Muscle of leg (tissue), 16 donors: ENCODE measurements at places on chromosomes 3 and 15.

DNA sequence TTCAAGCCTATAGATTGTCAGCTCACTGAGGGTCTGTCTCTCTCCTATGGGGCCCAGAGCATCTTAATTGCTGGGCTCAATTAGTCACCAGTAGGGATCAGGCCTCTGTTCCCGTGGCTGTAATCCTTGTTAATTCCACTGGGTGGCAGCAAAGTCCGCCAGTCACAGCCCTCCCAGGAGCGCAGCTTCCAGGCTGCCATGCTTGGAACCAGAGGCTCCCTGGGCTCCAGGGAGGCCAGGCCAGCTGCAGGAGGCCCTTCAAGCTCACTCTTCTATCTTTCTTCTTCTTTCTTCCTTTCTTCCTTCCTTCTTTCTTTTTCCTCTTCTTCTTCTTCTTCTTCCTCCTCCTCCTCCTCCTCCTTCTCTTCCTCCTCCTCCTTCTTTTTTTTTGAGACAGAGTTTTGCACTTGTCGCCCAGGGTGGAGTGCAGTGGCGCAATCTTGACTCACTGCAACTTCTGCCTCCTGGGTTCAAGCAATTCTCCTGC, 14.4 kb downstream of the RNU5B-1 start:
- peak; percentile 90 for DNase-seq

GRCh38 chr3:49793486-49794085, 6.1 kb downstream of the CDHR4 start:
- DNase-seq = no peak

- DNase-seq = no peak
Observed at GRCh38 chr3:126466886-126467610, 8.6 kb downstream of the ZXDC start.

DNA sequence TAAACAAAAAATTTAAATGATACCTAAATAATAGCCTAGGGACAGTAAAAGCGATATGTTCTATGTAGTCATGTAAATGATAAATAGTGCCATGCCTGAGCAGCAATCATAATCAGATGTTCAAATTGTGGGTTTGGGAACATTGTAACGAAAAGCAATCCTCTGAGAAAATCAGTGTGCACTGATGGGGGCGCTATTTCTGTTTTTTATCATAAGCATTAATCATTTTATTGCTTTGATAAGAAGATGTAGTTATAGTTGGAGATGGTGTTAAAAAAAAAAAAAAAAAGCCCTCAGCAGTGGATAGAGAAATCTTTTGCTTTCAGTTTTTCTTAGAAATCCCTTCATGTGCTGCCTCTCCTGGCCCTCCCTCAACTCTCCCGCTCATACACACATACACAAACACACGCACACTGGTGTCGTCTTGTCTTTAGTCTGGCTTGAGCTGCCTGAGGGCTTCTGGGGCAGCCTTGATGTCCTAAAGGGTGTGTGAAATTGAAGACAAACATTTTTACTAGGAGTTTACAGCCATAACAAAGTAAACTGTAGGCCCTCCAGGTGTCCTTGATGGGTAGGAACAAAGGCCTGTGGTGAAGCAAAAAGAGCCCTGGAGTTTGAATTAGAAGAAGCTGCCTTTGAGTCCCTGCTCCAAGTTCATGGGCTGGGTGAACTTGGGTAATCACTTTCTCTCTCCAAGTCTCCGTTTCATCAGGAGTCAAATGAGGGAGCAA, 428.1 kb downstream of the SOX2 start:
- no peak for DNase-seq

GRCh38 chr15:69751147-69751546, 298.5 kb downstream of the RPLP1 start:
- DNase-seq = no peak

- DNase-seq = no peak
Observed at GRCh38 chr15:75677465-75678323, 30.0 kb downstream of the SNX33 start.

GRCh38 chr15:75107908-75108838, 84.8 kb downstream of the PPCDC start:
- DNase-seq = peak; percentile 36

GRCh38 chr3:50171540-50172301, 16.6 kb downstream of the SEMA3F start:
- peak; percentile 75 for DNase-seq

DNA sequence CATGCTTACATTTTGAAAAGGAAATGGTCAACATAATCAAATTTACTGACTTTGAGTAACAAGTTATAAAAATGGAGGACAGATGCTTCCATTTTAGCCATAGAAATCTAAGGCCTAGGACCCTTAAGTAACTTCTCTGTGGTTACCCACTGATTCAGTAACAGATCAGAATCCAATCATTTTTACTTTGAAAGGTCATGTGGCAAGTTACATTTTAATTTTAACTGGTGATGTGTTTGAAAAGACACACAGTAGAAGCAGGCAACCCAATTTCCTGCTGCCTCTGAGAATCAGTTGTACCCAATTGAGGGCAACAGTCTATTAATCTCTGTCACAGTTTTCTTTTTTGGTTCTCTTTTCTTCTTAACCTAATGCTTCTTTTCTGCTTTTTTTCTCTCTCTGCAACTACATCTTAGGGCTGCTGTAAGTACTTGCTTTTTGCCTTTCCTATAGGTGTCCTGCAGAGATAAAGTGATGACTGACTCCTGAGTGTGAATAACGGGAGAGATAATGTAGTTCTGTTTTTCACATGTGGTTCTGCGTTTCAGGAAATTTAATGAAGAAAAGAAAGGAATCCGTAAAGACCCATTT, 3.3 kb downstream of the ZWILCH start:
- no peak for DNase-seq

GRCh38 chr15:64622410-64623260, 152.8 kb downstream of the RBPMS2 start:
- no peak for DNase-seq

GRCh38 chr3:68631850-68632545, 300.3 kb downstream of the TAFA4 start:
- no peak for DNase-seq

DNA sequence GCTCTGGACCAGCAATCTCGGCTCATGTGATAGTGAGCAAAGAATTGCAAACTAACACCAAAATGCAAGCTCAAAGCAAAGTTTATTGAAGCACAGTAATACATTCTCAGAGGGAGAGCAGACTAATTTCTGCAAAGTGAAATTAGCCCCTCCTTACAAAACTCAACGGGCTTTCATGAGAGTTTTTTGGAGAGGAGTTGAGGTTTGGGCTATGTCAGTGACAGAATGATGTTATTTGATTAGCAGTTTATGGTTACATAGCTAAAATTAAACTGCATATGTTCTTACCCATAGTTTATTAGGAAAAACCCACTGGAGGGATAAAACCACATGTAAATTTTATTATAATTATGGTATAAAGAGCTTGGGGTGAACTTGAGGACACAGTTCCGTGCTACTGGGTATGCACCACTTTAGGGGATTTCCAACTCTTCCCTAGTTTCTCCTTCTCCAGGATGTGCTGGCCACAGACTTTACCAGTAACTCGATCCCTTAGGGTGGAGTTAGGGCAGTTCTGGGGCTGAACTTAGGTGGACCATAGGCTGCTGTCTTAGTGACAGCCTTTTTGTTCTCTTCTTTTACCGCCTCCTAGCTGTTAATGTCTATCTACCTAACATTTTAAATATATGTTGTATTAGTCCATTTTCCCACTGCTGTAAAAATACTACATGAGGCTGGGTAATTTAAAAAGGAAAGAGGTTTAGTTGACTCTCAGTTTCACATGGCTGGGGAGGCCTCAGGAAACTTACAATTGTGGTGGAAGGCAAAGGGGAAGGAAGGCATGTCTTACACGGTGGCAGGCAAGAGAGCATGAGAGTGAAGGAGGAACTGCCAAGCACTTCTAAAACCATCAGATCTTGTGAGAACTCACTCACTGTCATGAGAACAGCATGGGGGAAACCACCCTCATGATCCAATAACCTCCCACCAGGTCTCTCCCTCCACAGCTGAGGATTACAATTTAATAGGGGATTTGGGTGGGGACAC, 8.9 kb upstream of the AADACL2 start:
- DNase-seq = no peak

GRCh38 chr15:48385031-48385830, 54.0 kb downstream of the DUT start:
- DNase-seq = peak; percentile 69

GRCh38 chr3:27939521-27939920, 217.4 kb upstream of the EOMES start:
- no peak for DNase-seq
